ENCODE measurements at places on chromosomes 11 and 22.

GRCh38 chr11:35529971-35530495 is 4.6 kb upstream of the PAMR1 start:
- DNase-seq: peak; percentile 55

DNA sequence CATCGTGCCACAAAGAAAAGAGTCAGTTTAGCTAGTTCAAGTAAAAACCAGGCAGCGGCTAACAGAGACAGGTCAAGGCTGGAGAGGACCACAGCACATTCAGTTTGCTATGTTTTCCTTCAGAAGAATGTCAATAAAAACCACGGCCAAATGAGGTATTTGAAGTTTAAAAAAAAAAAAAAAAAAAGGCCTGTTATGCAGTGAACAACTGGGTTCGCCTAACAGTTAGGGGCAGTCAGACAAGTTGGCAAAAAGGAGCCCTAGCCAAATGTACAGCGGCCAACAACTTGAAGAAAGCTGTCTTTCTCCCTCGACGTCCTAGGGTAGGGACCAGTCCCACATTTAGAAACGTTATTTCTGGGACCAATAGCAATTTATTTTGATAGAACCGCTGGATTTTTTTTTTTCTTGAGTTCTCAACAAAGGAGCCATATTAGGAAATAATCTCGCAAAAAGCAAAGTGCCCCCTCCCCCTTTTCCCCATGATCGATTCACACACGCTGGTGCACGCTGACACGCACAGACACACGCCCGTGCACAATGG is 237.8 kb downstream of the TTC28 start:
- no peak for DNase-seq

DNA sequence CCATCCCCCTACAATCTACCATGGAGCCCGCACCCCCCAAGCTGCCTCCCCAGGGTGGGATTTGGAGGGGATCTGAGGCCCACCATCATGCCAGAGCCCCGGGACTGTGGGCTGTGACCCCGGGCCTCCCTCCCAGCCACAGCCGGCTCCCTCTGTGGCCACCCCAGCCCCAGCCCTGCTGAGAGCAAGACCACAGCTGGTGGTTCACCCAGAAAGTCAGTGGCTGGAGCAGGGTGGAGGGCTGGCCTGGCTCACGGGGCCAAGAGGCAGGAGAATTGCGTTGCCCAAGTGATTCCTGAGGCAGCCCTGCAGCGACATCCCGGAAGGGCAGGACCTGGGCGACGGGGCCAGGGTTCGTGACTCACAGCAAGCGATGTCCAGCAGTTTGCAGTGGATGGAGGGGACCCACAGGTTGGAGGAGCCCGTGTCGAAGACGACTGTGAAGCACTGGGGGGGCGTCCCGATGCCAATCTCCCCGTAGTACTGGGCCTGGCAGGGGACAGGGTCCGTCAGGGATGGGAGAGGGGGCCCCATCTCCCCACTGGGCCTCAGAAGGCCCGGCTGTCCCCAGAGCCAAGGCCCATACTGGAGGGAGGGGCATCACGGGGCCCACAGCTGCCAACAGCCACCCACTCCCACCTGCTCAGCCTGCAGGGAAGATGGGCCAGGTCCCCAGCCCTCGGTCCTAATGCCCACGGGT is 4.4 kb downstream of the CTSD start:
- no peak for DNase-seq

DNA sequence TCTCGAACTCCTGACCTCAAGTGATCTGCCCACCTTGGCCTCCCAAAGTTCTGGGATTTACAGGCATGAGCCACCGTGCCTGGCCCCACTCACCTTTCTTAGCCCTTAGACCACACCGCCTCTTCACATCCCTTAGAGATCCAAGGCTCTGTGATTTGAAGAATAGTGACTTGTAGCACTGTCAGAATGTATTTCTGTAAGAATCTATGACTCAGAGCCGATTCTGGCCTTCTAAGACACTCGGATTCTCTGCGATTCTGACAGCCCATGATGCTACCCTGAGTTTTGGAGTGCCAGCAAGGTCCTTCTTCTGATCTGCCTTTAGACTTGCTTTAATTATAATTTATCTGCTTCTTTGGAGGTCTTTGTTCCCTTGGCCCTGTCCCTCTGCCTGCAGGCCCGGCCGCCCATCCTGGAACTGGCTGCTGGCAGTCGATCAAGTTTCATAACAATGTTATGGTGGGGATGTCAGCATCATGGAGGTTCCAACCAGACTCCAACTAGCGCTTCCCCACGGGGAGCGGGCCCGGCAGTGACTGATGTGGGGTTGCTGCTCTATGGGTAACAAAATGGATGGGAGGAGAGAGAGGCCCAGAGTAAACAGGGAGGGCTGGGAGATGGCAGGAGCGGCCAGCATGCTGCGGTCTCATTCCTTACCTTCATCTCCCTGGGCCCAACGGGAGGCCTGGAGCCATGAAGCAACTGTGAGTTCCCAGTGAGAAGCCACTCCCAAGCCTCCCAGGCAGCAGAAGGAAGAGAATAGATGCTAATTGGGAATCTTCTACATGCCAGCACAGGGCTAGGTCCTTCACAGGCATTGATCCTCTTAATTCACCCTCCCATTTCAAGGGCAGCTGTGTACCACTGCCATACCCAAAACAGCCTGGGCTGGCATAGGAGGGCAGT is 55.7 kb upstream of the RASD2 start:
- no peak for DNase-seq

GRCh38 chr11:95593111-95593510 is 196.5 kb downstream of the FAM76B start:
- no peak for DNase-seq

GRCh38 chr11:112408517-112408916 is 147.9 kb upstream of the PLET1 start:
- no peak for DNase-seq

- no peak for DNase-seq
Observed at GRCh38 chr11:20522536-20522935, 76.9 kb upstream of the SLC6A5 start.

DNA sequence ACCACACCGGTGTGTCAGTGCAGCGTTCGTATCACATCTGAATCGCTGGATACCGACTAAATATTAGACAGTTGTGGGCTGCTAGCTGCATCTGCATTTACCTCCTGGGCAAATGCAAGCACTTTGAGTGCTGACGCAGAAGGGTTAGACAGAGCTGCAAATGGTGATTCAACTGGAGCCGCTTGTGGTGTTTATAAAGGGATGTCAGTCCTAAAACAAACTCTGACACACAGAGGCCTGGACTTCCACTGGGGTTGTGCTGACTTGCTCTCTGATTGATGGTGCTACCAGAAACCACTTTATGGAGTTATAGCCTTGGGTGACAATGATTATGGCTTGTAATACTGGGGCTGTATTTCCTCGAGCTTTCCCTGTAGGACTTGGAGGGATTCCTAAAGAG is 374.4 kb downstream of the NTM start:
- no peak for DNase-seq

All from tibial nerve (tissue), 4 donors.